ENCODE measurements at places on chromosomes 12 and 14.

GRCh38 chr12:71639341-71639760 is 24.3 kb downstream of the ZFC3H1 start:
- no peaks in the 10 kb centered on the region for H3K27me3 ChIP-seq
- DNase-seq: no peak
- H3K4me1 ChIP-seq: no peaks in the 10 kb centered on the region
- no peak overlapping the region for H3K4me3 ChIP-seq

- no peaks in the 10 kb centered on the region for H3K27me3 ChIP-seq
- no peaks in the 10 kb centered on the region for H3K36me3 ChIP-seq
- H3K4me3 ChIP-seq: no peak overlapping the region
- no peak overlapping the region for H3K27ac ChIP-seq
- no peaks in the 10 kb centered on the region for H3K4me1 ChIP-seq
These were observed 1.3 kb downstream of the TAS2R30 start for GRCh38 chr12:11133162-11133561.

DNA sequence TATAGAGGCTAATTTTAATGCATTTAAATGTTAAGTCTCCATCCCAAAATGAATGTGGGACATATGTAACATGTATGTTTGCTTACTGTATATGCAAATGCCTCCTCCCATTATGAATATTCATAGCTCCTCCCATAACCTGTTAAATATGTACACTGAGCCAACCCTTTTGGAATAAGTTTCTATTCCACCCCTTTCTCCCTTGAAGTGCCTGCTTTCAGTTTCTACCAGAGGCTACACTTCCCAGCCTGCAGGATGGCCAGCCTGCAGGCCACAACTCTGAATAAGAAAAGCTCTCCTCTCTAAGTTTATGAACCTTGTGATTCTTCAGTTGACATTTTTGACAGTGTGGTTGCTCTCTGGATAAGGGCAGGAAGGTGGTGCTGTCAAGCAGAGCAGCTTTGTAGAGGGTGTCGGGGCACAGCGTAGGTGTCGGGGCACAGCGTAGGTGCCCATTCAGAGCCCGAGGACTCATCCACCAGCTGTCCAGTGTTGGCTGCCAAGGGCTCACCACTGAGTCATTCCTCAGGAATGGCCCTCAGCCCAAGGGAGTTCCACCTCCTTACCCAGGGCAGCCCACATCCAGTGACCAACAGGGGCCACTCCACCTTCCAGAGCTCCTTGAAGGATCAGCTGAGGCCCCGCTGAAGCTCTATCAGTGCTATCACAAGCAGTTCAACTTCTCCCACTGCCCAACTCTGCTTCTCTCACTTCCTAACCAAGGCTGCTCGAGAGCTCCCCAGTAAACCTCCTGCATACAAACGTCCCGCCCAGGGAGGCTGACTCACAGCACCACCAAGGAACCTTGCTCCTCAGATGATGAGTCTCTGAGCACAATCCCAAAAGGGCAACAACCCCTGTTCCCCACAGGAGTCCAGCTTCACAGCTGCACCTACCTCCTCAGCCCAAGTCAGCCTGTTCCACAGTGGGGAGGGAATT is 31.4 kb downstream of the VWF start:
- no peaks in the 10 kb centered on the region for H3K36me3 ChIP-seq
- DNase-seq: peak; percentile 82
- H3K4me3 ChIP-seq: no peak overlapping the region
- H3K27ac ChIP-seq: peak overlapping the region; percentile 57
- no peaks in the 10 kb centered on the region for H3K27me3 ChIP-seq

DNA sequence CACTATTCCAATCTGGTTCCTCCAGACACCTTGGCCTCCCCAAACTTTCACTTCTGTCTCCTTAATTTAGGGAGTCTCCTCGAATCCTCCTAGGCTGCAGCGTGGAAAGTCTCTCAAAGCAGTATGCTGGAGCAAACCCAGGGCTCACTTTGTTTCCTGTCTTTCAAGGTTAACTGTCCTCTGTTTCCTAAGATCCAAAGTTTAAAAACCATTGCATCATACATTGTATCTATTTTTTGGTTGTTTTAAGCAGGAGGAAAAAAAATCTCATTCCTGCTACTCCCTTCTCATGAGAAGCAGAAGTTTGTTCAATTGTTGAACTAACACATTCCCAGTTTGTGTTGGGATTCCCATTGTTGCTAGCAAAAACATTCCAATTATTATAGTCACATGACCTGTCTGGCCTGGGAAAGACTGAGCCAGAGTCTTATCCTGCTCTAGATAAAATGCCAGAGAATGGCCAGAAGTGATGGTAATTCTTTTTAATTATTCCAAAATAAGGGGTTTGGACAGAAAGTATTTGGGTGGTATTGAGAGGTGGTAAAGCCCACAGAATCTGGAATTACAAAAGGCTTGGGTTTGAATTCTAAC is 67.3 kb downstream of the HSPB8 start:
- H3K27me3 ChIP-seq: no peaks in the 10 kb centered on the region
- no peaks in the 10 kb centered on the region for H3K4me1 ChIP-seq
- H3K27ac ChIP-seq: no peak overlapping the region
- no peaks in the 10 kb centered on the region for H3K36me3 ChIP-seq

- peaks cover 34% of the 10 kb centered on the region for H3K36me3 ChIP-seq
- peak overlapping the region; percentile 65 for H3K27ac ChIP-seq
- peaks cover 52% of the 10 kb centered on the region for H3K4me1 ChIP-seq
- no peak for DNase-seq
These were observed 4.3 kb downstream of the IRF2BPL start for GRCh38 chr14:77024171-77024691.

DNA sequence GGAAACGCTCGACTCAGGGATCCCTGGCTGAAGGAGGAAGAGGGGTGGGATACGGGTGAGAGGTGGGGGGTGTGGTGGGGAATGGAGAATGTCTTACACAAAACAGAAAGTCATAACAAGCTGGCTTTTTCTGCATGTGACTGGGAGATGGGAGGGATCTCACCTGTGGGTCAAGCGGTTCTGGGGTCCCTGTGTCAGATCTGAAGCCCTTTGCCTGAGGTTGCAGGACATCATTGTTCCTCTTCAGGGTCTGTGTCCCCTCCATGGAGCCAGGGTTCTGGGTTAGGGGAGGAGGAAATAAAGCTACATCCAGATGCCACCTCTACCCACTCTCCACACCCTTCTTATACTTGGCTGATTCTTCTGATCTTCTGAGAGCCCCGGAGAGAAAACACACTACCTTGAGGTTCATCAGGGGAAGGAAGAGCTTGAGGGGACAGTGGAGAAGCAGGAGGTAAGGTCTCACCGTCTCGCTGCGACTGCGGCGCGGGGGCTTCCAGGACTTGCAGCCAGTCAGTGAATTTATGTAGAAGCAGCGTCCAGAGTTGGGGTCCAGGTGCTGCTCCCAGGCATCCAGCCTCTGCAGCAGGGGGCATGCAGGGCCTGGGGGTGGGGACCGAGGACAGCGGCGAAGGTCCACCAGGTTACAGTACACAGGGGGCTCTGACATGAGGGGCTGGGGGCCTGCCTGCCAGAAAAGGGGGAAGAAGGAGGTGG is 2.5 kb downstream of the ARHGAP9 start:
- H3K4me3 ChIP-seq: peak overlapping the region; percentile 22
- peak overlapping the region; percentile 95 for H3K27ac ChIP-seq
- peaks cover 24% of the 10 kb centered on the region for H3K27me3 ChIP-seq
- DNase-seq: no peak
- peaks cover 33% of the 10 kb centered on the region for H3K36me3 ChIP-seq

GRCh38 chr12:22256041-22256441 is 78.5 kb downstream of the ST8SIA1 start:
- no peaks in the 10 kb centered on the region for H3K36me3 ChIP-seq
- H3K4me1 ChIP-seq: no peaks in the 10 kb centered on the region
- no peak overlapping the region for H3K4me3 ChIP-seq
- no peak for DNase-seq
- H3K27ac ChIP-seq: peak overlapping the region; percentile 6
- H3K27me3 ChIP-seq: no peaks in the 10 kb centered on the region

DNA sequence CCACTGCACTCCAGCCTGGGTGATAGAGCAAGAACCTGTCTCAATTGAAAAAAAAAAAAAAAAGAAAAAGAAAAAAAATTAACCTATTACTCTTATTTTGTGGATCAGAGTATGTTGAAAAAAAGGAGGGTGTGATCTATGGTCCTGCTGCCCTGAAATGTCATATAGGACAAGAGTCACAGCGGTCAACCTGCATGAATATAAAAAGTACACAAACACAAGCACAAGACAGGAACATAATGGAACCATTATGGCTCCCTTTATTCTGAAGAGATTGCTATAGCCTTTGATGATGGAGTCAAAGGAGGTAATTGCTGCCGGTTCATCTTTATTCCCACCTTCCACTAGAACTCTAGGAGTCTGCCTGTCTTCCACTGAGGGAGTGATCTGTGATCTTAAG is 96.9 kb downstream of the NTN4 start:
- no peak for DNase-seq
- H3K4me1 ChIP-seq: no peaks in the 10 kb centered on the region
- H3K27me3 ChIP-seq: no peaks in the 10 kb centered on the region
- no peak overlapping the region for H3K27ac ChIP-seq

DNA sequence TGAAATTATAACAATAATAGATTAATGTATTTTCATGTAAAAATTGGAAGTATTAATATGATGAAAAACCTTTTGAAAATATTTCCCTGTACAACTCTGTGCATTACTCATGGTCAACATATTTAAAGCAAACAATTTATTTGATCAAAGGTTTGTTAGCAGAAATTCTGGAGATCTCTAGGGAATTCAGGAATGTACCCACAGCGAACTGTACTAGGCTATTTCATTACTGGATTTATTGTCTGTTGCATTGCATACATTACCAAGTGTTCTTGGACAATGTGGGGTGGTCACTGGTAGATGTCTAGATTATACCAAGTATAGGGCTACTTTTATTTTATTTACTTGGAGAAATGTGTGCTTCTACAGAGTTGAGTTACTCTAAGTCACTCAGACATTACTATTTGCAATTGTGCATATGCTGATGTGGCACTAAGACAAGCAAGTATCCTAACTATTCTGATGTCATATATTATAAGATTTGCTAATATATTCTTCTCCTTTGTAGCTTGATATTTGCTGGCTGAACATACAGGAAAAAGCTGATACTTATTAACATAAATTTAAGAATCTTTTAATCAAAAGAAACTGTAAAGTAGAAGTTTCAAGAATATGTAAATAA is 323.3 kb downstream of the CCER1 start:
- H3K4me1 ChIP-seq: no peaks in the 10 kb centered on the region
- DNase-seq: no peak
- H3K27me3 ChIP-seq: no peaks in the 10 kb centered on the region
- no peak overlapping the region for H3K4me3 ChIP-seq
- H3K27ac ChIP-seq: no peak overlapping the region
- no peaks in the 10 kb centered on the region for H3K36me3 ChIP-seq

GRCh38 chr12:2396448-2396871 is 343.7 kb downstream of the CACNA1C start:
- no peaks in the 10 kb centered on the region for H3K4me1 ChIP-seq
- H3K27me3 ChIP-seq: no peaks in the 10 kb centered on the region
- no peak overlapping the region for H3K27ac ChIP-seq
- peak; percentile 50 for DNase-seq
- H3K36me3 ChIP-seq: no peaks in the 10 kb centered on the region

GRCh38 chr12:27979145-27979544 is 6.6 kb upstream of the PTHLH start:
- no peak overlapping the region for H3K4me3 ChIP-seq
- H3K36me3 ChIP-seq: no peaks in the 10 kb centered on the region
- H3K27ac ChIP-seq: no peak overlapping the region

DNA sequence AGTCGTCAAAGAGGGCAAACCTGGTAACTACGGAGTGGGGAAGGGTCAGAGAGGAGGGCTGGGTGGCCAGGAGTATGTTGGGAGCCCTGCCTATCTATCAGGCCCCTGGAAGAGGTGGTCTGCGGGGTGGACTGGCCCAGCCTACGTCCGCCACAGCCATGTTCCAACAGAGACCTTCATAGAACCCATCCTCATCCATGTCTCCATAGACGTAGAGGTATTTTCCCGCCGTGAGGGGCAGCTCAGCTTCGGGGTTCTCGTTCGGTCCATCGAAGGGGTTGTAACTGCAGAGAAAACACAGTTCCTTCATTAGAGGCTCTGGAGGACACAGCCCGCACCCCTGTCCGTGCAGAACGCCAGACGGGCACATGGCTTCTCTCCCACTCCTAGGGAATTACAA is 107.3 kb downstream of the PIWIL1 start:
- H3K36me3 ChIP-seq: no peaks in the 10 kb centered on the region
- H3K27ac ChIP-seq: no peak overlapping the region
- no peaks in the 10 kb centered on the region for H3K4me1 ChIP-seq
- H3K27me3 ChIP-seq: no peaks in the 10 kb centered on the region
- H3K4me3 ChIP-seq: no peak overlapping the region

Data from left lung (tissue), 14 donors.